ENCODE measurements at places on chromosomes 6 and 20. TPM values are rescaled to one million over a fixed set of nuclear protein-coding genes. Genes with fewer than 3 reads are reported as not detected.

DNA sequence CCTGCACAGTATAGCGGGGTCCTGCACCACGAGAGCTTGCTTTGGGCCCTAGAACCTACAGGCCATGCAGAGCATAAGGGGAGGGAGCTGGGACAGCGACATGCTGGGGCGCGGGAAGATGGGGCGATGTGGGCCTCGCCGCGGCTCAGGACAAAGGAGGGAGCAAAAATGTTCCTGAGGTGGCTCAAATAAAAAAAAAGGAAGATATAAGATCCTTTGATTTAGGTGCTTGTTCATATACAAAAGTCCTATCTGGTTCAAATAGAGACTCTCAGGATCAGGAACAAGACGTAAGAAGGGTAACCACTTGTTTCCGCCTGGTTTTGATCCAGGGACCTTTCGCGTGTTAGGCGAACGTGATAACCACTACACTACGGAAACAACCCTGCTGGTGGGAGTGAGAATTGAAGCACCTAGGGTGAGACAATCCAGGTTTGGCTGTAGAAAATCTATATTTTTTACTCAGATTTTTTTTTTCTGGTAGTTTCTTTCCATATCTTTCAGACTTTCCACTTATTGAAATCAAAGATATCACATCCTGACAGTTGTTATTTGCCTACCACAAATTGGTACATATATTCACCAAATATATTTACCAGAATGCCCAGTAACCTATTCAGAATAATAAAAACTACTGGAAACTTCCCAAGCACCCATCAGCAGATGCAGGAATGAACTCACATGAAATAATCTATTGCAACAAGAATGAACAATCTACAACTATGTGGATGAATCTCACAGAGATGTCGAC, 177.9 kb upstream of the ZNF184 start:
- H3K4me3 ChIP-seq: peak overlapping the region; percentile 84
- peak overlapping the region; percentile 86 for H3K27ac ChIP-seq
- peaks cover 5% of the 10 kb centered on the region for H3K27me3 ChIP-seq

Gene MYLK4
- 0.65 TPM for total RNA-seq

GRCh38 chr6:155100087-155100486, 105.0 kb downstream of the TIAM2 start:
- H3K27ac ChIP-seq: no peak overlapping the region
- H3K27me3 ChIP-seq: no peaks in the 10 kb centered on the region
- DNase-seq: no peak

Gene HAO1
- total RNA-seq: not detected

DNA sequence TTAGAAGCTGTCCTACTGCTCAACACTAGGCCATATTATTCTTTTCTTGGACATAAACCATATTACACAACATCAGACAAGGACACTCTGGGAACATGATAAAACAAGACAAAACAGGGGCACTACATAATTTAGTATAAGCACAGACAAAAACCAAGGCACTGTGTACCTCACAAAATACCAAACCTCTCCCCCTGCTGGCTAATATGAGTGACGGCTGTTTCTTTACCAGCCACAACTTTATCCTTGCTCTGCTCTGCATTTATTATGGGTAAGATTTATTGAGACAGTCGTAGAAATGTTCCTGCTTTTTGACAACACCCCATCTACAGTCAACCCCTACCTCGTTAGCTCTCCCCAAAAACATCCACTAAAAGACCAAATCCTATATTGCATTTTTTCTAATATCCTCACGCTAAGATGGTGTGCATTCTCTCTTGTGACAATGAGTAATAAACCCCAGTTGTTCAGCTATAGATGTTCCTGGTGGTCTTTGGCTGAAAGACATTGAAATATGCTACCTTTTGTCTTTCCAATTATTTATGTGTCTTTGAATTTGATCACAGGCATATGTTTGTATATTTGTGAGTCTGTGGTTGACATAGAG, 23.8 kb upstream of the POLR1H start:
- H3K27ac ChIP-seq: no peak overlapping the region
- H3K4me3 ChIP-seq: no peak overlapping the region
- no peak for DNase-seq
- H3K36me3 ChIP-seq: peaks cover 3% of the 10 kb centered on the region
- H3K27me3 ChIP-seq: no peaks in the 10 kb centered on the region

DNA sequence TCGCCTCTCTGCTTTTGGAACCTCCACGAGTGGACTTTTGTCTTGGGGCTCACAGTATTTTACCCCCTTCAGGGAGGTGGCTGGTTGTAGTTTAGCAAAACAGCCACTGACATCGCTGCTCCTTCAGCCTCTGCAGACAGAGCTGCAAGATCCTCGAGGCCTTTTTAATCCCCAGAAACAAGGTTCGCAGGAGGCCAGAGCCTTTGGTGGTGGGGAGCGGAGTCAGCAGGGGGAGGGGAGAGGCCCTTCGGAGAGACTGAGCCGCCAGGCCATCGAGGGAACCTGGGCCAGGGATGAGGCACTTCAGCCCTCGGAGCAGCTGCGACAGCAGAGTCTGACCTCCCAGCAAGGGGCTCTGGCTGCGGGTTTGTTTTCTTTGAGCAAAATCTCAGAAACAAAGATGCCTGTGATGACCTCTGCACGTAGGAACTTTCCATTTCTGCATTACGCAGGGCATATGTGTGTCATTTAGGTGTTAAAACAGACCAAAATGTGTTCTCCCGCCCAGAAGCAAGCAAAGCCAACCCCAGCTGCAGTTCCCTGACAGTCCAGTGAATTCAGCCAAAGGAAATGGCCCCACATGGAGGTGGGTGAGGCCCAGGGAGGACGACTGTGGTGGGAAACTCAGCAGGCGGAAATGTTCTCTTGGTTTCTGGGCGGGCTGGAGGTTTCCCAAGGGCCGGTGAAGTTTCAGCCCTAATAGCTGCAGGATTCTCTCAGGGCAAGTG, 171.2 kb upstream of the SULF2 start:
- no peak for DNase-seq
- peaks cover 48% of the 10 kb centered on the region for H3K4me1 ChIP-seq
- H3K36me3 ChIP-seq: no peaks in the 10 kb centered on the region
- H3K27me3 ChIP-seq: peaks cover 32% of the 10 kb centered on the region
- peak overlapping the region; percentile 41 for H3K4me3 ChIP-seq
- H3K27ac ChIP-seq: no peak overlapping the region

Gene LZTS3
- total RNA-seq: 17.2 TPM

DNA sequence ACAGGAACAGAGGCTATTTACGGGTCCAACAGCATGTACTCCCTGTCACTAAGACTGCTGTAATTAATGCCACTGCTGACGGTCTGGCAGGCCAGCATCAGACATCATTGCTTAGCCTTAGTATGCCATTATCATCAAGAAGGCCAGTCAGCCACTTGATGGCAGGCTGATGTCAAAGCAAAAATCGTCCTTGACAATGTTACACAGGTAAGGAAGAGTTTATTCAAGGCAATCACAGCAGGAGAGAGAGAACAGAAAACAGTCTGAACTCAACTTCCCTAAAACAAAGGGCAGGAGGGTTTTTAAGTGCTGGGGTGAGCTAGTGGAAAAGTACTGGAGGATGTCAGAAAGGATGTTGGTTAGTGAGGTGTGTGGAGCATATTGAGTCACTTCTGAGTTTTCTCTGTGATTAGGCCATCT, 25.1 kb downstream of the FKBP1C start:
- H3K4me3 ChIP-seq: no peak overlapping the region
- H3K27me3 ChIP-seq: no peaks in the 10 kb centered on the region
- no peaks in the 10 kb centered on the region for H3K36me3 ChIP-seq
- DNase-seq: no peak
- no peaks in the 10 kb centered on the region for H3K4me1 ChIP-seq
- no peak overlapping the region for H3K27ac ChIP-seq

DNA sequence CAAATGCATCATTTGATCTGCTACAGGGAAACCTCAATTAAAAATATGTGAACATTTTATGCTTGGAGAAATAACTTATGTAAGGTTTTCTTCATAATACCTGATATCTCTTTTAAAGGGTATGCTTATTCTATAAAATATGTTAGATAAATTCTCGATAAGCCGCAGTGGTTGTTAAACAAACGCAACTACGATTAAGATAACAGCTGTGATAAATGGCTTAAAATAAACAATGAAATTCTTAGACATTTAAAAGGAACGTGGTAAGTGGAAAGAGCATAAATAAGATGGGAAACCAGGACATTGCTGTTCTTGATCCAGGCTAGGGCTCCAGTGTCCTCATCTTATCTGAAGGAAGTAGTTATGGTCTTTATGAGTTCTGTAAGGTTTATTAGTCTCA, 415.9 kb downstream of the CD83 start:
- no peak overlapping the region for H3K4me3 ChIP-seq
- no peak overlapping the region for H3K27ac ChIP-seq
- DNase-seq: no peak
- H3K36me3 ChIP-seq: peaks cover 4% of the 10 kb centered on the region

Gene CSTF1
- total RNA-seq: 43.2 TPM

DNA sequence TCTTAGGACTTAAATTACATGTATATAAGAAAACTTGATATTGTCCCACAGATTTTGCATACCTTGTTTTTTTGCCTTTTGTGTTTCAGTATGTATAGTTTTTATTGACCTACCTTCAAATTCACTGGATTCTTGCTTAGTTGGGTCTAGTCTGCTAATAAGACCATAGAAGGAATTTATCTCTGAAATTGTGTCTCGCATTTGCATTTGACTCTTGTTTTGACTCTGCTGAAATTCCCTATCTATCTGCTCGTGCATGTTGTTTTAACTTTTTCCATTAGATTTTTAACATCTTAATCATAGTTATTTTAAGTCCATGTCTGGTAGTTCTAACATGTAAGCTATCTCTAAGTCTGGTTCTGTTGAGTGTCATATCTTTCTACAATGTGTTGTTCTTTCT, 163.9 kb downstream of the SCP2D1 start:
- no peak for DNase-seq
- H3K4me1 ChIP-seq: no peaks in the 10 kb centered on the region
- H3K4me3 ChIP-seq: no peak overlapping the region

DNA sequence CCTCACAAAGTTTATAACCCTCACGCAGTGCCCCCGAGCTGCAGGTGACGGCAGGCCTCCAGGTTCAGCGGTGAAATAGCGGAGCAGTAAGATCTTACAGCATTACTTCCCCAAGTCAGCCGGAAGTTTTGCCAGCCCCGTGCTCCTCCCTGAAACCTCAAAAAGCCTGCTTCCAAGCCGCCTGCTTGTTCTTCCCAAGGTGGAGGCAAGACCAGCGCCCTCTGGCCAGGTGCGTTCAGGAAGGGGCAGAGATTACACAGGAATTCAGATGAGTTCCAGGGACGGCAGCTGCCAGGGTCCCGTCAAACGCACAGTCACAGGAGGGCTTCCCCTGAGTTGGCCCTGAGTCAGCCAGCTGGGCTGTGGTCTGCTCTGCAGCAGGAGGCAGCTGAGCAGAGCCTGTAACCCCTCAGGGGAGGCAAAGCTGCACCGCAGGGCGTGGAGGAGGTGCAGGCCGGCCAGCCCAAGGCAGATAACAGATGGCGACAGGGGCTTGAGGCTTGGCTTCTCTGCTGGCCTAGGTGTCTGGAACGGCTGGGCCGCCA, 124.1 kb upstream of the RPS6KA2 start:
- no peaks in the 10 kb centered on the region for H3K36me3 ChIP-seq
- H3K27me3 ChIP-seq: peaks cover 21% of the 10 kb centered on the region
- peaks cover 8% of the 10 kb centered on the region for H3K4me1 ChIP-seq

DNA sequence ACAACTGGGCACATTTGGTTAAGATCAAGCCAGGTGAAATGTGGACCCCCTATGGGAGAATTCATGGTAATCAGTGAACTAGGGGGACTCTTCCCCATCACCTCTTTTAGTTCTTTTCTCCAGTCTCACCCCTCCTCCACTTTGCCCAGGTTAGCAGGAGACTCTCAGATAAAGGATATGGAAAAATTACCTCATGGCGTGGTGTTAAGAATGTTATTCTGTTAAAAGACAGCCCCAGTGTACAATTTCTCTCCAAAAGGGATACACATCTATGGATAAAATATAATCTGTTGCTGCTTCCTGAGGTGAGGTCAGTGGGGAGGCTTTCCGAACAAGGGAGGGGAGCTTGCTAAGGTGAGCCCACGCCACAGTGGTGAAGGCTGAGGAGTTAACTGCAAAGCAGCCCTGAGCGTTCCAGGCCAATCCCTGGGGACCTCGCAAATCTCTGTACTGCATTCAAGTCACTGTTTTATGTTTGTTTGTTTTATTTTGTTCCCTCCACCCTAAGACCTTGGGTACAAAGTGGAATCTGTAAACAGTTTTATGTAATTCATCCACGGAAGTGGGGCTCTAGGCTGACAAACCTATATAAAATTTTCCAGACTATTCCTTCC, 52.0 kb downstream of the ADGRF1 start:
- no peak overlapping the region for H3K4me3 ChIP-seq
- no peak overlapping the region for H3K27ac ChIP-seq
- no peaks in the 10 kb centered on the region for H3K36me3 ChIP-seq
- peaks cover 18% of the 10 kb centered on the region for H3K4me1 ChIP-seq
- DNase-seq: no peak
- no peaks in the 10 kb centered on the region for H3K27me3 ChIP-seq

Gene AFDN
- 140 TPM for total RNA-seq

DNA sequence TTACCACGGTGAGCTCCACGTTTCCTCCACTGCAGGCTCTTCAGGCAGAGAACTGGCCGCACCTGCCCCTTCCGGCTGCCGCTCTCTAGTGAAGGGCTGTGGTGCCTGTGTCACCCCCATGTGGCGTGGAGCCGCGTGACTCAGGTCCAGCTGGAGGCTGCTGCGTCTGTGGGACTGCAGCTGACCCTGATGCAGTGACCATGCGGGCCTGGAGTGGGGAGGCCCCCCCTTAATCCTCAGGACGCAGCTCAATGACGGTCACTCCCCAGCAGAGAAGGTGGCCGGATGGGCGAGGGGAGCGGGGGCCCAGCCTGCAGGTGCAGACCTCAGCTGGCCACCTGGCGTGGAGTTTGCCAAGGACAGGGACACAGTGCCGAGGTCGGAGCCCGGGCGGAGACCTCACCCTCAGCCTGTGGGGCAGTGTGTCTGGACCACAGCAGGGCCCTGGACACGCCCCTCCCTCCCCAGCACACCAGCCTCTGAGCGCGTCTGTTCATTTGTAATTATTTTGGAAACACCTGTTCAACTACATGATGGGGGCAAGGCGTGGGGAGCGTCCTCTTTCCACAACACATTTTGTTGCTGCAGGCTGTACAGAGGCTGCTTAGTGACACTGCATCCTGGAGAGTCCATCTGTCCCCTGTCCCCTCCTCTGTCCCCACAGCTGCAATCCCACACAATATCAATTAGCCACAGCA, 10.7 kb downstream of the BHLHE23 start:
- peaks cover 81% of the 10 kb centered on the region for H3K27me3 ChIP-seq
- no peaks in the 10 kb centered on the region for H3K4me1 ChIP-seq
- H3K36me3 ChIP-seq: no peaks in the 10 kb centered on the region
- no peak for DNase-seq

DNA sequence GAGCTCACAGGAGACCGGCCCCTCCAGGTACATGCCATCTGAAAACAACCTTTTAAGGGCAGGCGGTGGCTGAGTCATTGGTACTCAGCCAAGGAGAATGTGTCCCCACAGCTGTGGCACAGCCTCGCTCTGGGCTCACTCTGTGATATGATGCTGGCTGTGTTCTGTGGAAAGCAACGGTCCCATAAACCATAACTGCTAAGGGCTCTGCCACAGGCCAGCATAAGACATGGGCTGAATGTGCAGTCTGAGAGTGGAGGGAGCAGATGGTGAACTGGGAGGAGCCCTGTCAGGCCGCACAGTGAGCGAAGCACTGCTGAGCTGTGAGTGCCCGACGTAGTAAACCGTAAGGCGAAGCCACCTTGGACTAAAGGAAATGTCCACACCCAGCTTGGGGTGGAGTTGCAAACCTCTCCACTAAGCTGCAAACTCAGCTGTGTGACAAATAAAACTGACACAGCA, 375.8 kb downstream of the THBS2 start:
- no peak for DNase-seq
- H3K27ac ChIP-seq: no peak overlapping the region
- H3K27me3 ChIP-seq: peaks cover 25% of the 10 kb centered on the region

GRCh38 chr20:24915440-24915839, 33.6 kb upstream of the CST7 start:
- peaks cover 18% of the 10 kb centered on the region for H3K27me3 ChIP-seq
- no peak overlapping the region for H3K4me3 ChIP-seq
- H3K36me3 ChIP-seq: no peaks in the 10 kb centered on the region

All from type B pancreatic cell (in vitro differentiated cells).